ENCODE measurements at places on chromosomes 4 and X.
A peak's percentile ranks its signal among the peaks of the same experiment; 100 is the strongest.

GRCh38 chrX:40172401-40173142, 74.8 kb upstream of the BCOR start:
- no peak for DNase-seq

- DNase-seq: no peak
These were observed 20.7 kb downstream of the HHIP start for GRCh38 chr4:144666539-144667175.

GRCh38 chrX:15269618-15270521, at the start of gene ASB9:
ASB9 (minus strand) TSS chrX:15270083; CDS start chrX:15269874, 209 bp downstream.
- DNase-seq: peak; percentile 0

- no peak for DNase-seq
These were observed 53.1 kb downstream of the BMP2K start for GRCh38 chr4:78829296-78829695.

DNA sequence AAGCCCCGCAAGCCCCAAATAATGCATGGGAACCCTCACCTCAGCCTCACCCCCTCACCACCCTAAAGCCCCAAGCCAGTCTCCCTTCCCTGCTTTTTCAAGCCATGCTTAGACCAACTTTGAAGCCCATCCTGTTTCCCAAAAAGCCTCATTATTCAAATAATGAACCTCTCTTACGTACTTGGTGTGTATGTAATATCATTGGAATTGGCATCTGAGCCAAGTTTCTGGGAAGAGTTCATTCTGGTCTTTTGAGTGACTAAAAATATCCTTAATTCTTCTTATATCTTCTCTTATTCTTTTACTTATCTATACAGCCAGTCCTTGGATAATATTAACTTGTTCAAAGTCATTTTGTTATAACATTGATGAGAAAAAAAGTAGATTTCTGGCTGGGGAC, 875.8 kb upstream of the SLIT2 start:
- no peak for DNase-seq

- DNase-seq: no peak
These were observed 64.5 kb downstream of the CPE start for GRCh38 chr4:165443276-165443675.

DNA sequence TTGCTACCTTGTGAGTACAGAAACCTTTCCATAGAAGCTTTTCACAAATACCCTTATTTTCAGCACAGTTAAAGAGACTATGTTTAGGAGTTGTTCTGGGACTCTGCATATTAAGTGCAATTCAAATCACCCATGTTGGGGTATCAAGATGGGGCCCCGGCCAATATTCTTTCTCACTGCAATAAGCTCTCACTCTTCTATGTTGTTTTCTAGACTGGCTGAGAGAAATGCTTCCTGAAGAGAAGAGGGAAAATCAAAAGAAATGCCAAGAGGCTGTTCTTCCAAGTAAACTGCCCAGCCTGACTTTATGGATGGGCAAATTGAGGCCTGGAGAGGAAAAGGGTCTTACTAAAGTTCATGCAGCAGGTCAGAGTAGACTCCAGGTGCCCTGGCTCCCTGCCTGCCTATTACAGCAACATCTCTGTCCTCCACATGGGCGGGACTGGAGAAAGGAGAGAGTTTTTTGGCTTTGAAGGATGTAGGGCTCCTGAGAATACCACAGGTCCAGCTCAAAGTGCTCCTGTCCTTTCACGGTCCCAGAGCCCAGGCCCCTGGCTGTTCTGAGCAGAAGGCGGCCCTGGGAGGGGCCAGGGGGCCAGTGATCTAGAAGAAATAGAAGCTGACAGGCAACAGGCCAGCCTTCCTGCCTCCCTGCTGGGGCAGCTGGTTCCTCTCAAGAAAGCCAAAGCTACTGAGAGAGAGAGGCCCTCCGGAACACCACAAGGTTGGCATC, 745 bp upstream of the IQSEC2 start:
- DNase-seq: no peak

- DNase-seq: no peak
These were observed 131.0 kb upstream of the HUWE1 start for GRCh38 chrX:53817548-53817947.

DNA sequence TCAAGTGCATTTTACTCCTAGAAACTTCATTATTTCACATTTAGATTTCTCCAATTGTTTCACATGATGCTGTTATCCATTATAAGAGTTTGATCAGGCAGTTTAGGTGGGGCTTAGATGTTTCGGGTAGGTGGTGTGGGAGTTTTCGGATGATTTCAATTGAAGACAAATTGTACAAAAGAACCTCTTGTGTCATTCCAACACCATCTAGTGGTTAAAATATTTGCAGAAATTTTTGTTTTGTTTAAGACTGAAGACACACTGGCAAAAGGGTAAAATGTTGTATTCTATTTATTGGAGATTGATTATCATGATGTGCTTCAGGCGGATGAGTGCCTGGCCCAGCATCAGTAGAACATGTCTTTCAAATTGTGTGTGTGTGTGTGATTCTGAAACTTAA, 212.7 kb downstream of the SH3BGRL start:
- DNase-seq: peak; percentile 0

GRCh38 chr4:178082906-178083305, 640.7 kb upstream of the AGA start:
- DNase-seq: no peak

Measured in putamen (tissue), 1 donor.